ENCODE measurements at places on chromosomes 7 and 10.

- DNase-seq = no peak
Observed at GRCh38 chr10:29616542-29616941, 18.2 kb downstream of the SVIL start.

GRCh38 chr7:40644454-40645188 lies 509.8 kb downstream of the SUGCT start:
- no peak for DNase-seq

DNA sequence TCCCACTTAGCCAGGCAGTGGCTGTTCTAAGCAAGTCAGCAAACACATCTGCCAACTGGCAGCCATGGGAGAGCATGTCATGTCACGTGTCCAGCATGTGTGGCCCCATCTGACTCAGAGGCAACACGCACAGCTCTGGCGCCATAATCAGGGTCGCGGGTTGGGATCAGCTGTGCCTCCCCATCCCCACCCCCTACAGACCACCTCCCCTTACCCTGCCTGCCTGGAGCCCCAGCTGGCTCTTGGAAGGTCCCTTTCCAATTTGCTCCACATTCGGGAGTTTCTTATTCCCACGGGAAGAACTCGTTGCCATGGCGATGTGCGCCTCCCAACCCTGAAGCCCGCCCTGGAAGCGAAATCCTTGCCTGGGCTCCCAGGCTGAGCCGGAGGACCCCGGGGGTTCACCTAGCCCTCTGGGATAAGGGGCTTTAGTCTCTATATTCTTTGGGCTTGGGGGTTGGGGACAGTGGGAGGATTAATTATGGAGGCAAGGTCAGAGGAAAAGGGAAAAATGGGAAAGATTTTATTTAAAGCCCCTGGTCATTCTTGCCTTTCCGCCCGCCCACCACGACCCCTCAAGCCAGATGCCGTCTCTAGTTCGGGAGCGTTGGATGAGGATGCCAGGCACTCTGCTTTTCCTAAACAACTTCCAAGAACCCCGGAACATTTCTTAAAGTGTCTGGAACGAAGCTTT lies 283.7 kb downstream of the ZEB1 start:
- DNase-seq = no peak

GRCh38 chr7:55134359-55134725 lies 115.5 kb downstream of the EGFR start:
- DNase-seq = no peak

DNA sequence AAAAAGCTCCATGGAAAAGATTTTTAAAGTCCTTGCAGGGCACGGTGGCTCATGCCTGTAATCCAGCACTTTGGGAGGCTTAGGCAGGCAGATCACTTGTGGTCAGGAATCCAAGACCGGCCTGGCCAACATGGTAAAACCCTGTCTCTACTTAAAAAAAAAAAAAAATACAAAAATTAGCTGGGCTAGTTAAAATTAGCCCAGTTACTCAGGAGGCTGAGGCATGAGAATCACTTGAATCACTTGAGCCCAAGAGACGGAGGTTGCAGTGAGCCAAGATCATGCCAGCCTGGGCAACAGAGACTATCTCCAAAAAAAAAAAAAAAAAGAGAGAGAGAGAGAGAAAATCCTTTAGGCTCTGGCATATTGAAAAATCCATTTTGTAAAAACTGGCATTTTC lies 61.9 kb downstream of the CCDC6 start:
- DNase-seq = no peak

GRCh38 chr10:62759599-62760175 lies 44.8 kb upstream of the ADO start:
- no peak for DNase-seq

GRCh38 chr7:139750459-139751095 lies 27.2 kb downstream of the HIPK2 start:
- no peak for DNase-seq

- no peak for DNase-seq
Observed at GRCh38 chr7:102085218-102085772, 201.4 kb upstream of the SH2B2 start.

DNA sequence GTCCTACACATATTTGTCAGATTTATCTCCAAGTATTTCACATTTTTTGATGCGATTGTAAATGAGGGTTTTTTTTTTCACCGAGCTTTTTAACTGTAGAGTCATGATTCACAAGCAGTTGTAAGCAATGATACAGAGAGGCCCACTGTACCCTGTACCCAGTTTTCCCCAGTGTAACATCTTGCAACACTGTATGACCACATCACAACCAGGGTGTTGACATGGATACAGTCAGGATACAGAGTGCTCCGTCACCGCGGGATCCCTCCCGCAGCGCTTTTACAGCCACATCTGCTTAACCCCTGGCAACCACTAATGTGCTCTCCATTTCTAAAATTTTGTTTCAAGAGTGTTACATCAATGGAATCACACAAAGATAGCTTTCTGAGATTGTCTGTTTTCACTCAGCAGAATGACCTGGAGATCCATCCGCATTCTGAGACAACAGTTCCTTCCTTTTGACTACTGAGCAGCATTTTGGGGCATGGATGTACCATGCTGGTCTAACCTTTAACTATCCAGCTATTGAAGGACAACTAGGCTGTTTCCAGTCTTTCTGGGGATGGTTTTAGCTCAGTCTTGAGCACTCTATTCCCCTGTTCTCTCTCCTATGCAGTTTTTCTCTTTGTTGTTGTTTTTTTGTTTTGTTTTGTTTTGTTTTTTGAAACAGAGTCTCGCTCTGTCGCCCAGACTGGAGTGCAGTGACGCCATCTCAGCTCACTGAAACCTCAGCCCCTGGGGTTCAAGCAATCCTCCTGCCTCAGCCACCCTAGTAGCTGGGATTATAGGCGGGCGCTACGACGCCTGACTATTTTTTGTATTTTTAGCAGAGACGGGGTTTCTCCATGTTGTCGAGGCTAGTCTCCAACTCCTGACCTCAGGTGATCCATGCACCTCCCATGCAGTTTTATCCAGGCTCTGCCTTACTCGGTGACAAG lies 25.9 kb downstream of the GPRIN2 start:
- no peak for DNase-seq

DNA sequence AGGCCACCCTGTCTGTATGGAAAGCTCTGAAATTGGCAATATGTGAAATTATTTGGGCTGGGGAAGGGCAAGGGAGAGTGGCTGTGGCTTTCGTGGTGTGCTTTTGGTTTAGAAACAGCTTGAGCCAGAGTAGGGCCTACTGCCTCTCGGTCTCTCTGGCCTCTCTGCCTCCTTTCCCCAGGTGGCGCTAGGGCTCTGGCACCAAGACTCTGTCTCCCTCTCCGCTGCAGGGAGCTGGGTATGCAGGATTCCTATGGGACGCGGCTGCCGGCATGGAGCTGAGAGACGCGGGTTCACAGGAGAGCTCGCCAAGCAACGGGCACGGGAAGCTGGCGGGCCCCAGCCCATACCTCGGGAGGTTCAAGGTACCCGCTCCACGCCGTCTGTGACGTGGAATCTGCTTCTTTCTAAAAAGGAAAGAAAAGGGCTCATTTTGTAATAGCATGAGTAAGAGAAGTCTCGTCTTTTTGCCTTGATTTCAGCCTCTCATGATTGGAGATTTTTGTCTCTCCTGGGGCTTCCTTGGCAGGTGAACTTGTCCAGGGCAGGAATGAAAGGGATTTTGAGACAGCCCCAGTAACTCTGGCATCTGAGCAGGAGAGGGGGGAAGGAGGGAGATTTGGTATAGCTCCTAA lies 105.1 kb upstream of the ANLN start:
- DNase-seq = no peak

DNA sequence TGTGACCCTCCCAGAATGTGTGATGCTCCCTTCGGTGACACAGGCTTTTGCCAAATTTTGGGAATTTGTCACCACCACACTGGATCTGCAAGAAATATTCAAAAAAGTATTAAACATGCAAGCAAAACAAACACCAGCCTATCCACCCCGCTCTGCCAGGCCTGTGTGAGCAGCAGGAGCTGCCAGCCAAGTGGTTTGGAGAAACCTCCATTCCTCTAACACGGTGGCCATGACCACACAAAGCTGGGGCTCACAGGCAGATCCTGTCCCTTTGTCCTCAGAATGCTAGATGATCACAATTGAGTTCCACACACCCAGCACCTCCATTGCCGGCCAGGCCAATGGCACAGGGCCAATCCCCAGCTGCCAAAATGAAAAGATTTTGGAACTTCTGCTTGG lies 261.9 kb upstream of the PPP2R2D start:
- DNase-seq = no peak

GRCh38 chr7:75993689-75994387 lies 557 bp downstream of the TMEM120A start:
- DNase-seq = no peak

DNA sequence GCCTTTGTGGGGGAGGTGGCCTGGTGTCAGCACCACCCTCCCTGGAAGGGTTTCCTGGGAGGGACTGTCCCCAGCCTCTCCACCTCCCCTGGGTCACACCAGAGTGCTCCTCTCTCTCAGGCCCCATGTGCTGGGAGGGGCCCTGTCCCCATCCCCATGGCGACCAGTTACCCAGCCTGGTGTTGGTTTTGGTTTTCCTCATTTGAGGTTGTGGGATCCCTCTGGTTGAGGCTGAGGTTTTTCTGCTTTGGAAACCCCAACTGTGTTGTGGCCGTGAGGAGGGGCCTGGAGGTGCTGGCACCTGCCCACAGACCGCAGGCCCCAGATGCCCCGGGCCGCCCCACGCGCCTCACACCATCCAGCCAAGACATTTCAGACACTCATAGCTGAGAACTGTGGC lies 106.3 kb downstream of the GRK5 start:
- no peak for DNase-seq

DNA sequence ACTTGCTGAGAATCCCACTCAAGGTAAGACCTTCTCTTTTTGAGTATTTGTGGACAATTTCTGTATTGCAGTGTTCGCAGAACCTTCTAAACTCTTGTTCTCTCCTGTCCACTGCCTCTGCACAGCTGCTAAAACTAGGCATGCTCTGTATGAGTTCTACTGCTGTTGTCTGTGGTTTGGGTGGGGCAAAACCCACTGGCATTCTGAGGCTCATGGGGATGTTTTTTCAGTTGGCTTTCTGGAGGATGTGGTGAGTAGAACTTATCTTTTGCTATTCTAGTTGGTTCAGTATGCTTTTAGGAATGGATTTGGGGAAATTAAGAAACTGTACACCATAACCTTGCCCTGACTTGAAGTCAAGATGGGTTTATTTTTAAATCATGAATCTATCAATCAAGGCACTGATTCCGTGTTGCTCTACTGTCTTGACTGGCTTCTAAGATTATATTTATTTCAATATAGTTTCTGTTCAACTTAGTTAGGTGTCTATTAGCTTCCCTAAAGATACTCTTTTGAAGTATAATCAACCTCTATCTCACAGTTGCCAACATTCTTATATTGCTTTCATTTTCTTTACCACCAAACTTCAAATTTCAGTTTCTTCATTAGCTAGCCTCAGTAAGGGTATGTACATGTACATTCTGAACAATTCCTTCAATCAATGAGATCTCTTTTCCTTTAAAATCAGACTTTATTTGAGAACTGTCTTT lies 25.0 kb upstream of the C1GALT1 start:
- DNase-seq = no peak

- no peak for DNase-seq
Observed at GRCh38 chr7:71509381-71509780, 377.4 kb downstream of the GALNT17 start.

DNA sequence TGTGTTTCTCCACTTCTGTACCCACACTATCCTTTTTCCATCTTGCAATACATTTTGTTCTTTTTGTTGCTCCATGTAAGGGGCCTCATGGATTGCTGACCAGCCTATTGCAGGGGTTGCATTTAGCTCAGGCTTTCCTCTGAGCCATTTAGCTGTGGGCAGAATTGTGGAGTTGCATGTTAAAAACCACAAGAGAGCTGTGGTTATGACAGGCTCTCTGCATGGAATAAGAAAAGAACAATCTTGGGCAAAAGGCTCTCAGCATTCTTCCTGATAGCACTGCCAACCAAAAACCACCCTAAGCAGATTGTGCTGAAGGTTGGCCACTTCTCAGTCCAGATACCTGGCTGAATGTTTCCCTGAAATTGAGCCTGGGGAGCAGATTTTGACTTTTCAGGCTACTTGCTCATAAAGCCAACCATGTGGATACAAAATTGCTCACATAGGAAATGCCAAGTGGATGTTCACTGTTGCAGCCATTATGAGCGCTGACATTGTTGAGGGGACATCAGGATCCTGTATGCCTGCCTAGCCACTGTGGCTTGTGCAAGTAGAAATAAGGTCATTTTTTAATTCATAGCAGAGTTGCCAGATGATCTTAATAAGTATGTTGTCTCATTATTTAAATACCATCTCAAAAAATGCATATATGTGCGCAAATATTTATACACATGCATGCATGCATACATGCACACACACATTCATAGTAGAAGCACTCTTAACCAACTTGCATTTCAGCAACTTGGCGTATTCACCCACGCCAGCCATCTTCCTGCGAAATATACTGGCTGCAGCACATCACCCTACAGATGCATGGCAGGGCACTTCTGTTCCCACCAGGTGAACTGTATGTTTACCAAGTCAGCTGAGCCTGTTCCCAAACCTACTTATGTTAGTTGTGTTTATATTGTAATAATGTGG lies 695.4 kb downstream of the LRMDA start:
- DNase-seq = no peak

GRCh38 chr7:129764247-129765084 lies 152.9 kb downstream of the NRF1 start:
- DNase-seq = no peak

DNA sequence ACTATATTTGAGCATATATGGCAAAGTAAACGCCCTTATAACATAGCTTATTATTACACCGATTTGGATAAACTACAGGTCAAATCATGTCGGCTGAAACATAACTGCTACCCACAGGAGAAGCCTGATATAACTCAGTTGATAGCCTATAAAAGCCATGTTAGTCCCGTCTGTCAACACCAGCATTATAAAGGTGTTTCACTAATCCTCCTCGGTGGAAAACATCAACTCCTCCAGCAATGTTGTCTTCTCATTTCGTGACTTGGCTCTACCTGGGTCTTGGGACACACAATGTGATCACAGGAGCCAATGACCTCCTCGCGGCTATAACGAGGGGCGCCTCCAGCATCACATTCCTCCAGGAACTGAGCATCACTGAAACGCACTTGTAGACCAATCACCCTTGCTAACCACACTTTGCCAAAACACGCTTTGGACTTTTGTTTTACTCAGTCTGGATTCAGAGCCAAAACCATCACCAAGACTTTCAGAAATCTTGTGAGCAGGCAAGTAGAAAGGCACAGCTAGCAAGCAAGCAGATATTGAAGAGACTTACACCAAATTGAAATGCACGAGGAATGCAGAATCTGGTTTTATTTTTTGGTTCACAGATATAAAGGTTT lies 269.7 kb upstream of the NFE2L3 start:
- DNase-seq = no peak

GRCh38 chr7:27950123-27950522 lies 210.2 kb downstream of the TAX1BP1 start:
- DNase-seq = no peak

DNA sequence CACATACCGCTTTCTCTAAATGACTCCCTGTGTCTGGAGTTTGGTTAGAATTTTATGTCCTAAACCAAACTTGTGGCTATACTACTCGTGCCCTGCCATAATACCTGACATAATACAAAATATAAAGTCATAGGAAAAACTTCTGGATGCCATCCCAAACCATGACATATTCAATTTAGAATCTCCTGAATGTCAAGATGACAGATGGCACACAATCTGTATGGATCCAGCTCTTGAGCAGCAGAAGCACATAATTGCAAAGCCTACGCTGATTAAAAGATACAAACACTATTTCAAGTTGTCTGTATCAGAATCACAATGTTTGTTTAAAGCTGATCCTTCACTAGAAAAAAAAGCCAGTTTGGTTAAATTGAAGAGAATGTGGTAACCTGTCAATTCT lies 22.4 kb upstream of the CDC14C start:
- DNase-seq = no peak

GRCh38 chr7:46581268-46581667 lies 660.2 kb upstream of the IGFBP3 start:
- no peak for DNase-seq
